Panc1 (cell line): ENCODE measurements at places on chromosomes 2 and 18. TPM values are rescaled to one million over a fixed set of nuclear protein-coding genes. Genes with fewer than 3 reads are reported as not detected.

- H3K4me1 ChIP-seq, result no peaks in the 10 kb centered on the region
- no peak overlapping the region for H3K27ac ChIP-seq
- no peaks in the 10 kb centered on the region for H3K27me3 ChIP-seq
- DNase-seq, result no peak
- no peaks in the 10 kb centered on the region for H3K36me3 ChIP-seq
Measured at GRCh38 chr18:48127606-48128005, 197.1 kb upstream of the SMAD2 start.

- H3K27ac ChIP-seq, result no peak overlapping the region
- DNase-seq, result no peak
Measured at GRCh38 chr2:158131483-158131912, 29.8 kb downstream of the UPP2 start.

The PCARE gene
- total RNA-seq, result not detected

The THOC1 gene
- 33.3 TPM for total RNA-seq

The NT5C1B gene
- total RNA-seq, result not detected
